ENCODE measurements at places on chromosomes 7 and 10.

- no peak for DNase-seq
These were observed 488 bp downstream of the MTERF1 start for GRCh38 chr7:91880016-91880412.

GRCh38 chr7:120413164-120413563, 140.2 kb downstream of the KCND2 start:
- no peak for DNase-seq

- no peak for DNase-seq
These were observed 91.4 kb downstream of the NPSR1 start for GRCh38 chr7:34749446-34749845.

DNA sequence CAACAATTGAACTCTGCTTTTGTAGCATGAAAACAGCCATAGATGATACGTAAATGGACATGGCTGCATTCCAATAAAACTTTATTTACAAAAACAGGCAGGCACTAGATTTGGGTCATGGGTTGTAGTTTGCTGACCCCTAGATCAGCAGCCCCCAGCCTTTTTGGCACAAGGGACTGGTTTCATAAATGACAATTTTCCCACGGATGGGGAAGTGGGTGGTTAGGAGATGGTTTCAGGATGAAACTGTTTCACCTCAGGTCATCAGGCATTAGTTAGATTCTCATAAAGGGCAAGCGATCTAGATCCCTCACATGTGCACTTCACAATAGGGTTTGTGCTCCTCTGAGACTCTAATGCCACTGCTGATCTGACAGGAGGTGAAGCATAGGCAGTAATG, 16.5 kb upstream of the ANK3 start:
- DNase-seq, result no peak

- DNase-seq, result no peak
These were observed 186.1 kb downstream of the ZNF365 start for GRCh38 chr10:62560201-62560819.

DNA sequence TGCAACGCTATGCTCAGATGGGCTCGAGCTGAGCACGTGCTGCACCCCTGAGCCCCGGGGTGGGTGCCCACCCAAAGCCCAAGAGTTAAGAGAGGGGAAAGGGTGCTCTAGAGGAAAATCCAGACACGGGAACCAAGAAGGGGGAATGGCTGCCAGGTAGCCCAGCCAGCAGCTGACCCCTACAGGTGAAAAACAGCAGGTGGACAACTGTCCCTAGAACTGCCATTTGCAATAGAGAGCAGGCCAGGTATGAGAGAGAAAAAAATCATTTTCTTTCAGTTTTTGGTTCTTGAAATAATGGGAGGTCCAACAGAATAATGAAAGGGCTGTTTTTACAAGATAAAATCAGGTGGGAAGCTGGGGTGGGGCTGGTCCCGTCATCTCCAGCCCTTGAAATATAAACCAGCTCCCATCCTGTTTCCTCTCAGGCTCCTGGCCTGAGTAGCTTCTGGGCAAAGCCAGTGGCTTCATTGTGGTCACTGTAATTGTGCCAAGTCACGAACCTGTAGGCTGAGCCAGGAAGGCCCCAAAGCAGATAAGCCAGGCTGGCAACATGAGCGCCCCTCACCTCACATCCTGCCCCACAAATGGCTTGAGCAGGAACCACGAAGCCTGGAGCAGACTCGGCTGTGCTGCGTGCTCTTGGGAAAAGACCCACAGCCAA, 257.8 kb downstream of the SNX10 start:
- no peak for DNase-seq

GRCh38 chr10:75283671-75284470, 48.1 kb upstream of the COMTD1 start:
- DNase-seq, result no peak

DNA sequence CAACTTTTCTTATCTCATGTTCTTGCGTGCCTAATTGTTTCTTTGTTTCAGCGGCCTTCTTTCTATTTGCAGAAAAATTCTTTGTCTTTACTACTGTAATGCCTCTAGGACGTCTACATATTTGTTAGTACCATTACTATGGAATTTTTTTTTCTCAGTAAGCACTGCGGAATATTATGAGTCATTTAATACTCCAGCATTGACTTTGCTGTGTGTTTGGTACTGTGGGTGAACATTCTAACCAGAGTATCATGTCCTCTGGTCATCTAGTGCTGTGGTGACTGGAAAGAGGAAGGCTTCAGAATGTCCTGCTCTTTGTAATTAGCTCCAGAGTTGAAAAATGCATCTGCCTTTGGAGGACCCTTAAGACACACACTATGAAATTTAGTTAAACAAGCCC, 58.5 kb upstream of the FERD3L start:
- no peak for DNase-seq

DNA sequence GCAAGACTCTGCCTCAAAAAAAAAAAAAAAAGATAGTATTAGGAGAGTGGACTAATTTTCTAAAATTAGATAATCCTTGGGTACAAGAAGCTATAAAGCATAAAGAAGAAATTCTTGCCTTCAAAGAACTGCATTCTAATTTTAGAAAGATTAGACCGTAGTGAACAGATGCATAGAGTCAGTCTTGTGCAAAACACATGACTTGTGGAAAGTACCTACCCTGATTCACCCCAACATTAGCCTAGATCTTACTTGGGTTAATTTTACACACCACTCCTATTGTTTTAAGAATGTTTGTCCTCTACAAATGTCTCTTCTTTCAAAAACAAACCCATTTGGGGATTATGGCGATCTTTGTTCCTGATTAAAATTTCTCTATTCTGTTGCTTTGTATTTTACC, 38.9 kb upstream of the SP8 start:
- no peak for DNase-seq

DNA sequence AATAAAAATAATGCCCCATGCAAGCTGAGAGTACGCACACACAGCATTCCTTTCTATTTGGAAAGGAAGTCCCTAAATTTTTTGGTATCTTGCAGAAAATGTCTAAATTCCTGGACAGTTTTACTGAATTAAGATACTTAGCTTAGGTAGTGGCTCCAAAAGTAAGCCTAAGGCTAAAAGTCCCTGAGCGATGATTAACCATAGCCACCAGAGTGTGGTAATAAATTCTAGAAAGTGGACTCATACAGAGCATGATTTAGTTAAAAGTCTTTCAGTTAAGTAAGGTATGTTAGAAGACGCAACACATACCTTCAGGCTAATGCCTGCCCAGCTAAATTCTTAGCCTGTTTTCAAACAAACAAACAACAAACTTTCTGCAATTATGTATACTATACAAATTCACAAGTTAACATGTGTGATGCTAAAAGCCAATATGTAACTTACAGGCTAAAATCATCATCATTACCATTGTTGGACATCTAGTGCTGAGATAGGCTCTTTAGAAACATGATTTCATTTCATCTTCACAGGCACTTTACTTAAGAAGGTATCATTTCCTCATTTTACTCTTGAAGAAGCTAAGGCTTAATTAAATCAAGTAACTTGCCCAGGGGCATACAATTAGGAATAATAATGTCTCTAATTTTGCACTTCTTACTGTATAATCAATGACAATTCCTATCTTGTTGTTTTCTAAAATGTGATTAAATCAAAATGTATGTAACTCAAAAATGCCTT, 261.4 kb upstream of the YAE1 start:
- no peak for DNase-seq

- DNase-seq, result no peak
These were observed 34.6 kb downstream of the OAT start for GRCh38 chr10:124384172-124384571.

- no peak for DNase-seq
These were observed 16.9 kb upstream of the ZFAND2A start for GRCh38 chr7:1176891-1177373.

DNA sequence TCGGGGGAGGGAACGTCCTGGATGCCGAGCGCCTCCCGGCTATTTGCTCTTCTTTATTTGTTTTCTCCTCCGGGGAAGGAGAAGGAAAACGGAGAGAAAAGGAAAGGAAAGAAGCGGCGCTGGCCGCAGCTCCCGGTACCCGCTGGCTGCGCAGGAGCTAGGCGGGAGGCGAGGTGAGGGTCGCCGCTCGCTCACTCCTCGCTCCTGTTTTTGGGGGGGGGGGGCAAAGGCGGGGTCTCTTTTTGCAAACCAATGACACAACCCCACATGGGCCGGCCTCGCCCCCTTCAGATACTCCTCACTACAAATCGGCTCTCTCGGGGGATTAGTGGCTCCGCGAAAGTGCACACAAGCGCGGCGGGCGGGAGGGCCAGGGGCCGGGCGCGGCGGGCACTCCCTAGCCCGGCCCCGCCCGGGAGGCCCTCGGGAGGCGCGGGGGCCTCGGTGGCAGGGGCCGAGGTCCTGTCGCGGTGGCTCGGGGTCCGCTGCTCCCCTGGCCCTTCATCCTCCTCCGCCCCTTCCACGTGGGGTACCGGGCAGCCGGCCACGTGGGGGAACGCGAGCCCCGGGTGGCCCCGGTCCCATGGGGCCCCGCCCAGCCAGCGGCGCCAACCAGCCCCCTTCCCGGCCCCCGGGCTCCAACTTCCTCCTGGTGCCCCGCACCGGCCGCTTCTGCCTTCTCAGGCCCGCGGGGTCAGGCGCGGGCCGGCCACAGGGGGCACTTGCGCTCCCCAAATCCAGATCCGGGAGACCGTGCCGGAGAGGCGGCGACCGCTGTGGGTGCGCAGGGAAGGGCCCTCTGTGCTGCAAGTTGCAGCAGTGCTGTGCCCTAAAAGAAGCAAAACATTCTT, 718 bp upstream of the CTBP2 start:
- DNase-seq, result peak; percentile 88

DNA sequence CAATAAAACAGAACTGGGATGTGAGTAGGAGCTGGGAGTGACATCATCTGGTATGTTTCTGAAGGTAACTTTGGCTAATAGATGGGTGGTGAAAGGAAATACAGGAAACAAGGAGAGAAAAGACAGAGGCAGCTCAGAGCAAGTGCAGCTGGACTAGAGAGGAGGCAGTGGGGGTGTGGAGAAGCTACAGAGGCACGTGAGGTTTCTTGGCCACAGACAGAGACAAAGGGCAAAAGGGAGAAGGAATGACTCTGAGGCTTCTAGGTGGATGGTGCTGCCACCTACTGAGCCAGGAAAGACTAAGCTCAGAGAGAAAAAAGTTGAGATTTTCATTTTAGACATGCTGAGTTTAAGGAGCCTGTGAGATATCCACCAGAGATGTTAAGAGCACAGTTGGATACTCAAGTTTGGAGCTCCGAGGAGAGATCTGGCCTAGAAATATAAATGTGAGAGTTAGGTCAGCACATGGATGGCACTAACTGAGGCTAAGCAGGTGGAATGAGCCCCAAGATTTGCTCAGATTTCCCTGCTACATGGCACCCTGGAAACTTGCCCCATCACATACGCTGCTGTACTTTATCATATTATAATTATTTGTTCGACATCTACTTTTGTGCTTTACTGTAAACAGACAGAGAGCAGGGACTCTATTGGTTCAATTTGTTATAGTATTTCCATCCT, 293.0 kb upstream of the IMMP2L start:
- DNase-seq, result no peak

DNA sequence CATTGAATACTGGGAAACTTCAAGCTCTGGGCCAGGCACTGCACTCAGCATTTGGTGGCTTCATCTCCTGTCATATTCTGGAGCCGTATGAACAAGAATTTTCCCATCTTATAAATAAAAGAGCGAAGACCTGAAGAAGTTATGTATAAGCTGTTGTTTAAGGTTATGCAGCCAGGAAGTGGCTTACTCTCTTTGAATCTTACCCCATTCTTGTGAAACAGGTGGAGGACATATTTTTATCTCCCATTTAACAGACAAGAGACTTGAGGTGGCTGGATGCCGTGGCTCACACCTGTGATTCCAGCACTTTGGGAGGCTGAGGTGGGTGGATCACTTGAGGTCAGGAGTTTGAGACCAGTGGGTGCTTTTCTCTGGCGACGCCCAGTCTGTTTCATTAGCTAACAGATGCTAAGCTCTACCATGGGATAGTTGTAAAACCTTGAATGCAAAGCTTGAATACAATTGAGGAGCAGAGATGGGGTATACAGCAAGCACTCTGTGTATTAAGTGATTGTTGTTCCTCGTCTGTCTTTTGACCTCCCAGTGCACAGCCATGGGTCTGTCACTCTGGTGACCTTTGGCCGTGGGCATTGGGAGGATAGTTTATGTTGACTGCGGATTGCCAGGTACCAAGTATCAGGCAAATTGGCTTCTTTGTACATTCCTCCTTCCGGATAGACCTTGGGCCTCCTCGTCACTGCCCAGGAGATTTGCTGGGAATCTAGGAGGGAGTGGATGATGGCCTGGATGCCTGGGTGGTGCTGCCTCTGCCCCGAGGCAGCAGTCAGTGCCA, 85.8 kb downstream of the GRK5 start:
- DNase-seq, result no peak

- DNase-seq, result no peak
These were observed 95.4 kb upstream of the INSIG1 start for GRCh38 chr7:155202106-155202871.

DNA sequence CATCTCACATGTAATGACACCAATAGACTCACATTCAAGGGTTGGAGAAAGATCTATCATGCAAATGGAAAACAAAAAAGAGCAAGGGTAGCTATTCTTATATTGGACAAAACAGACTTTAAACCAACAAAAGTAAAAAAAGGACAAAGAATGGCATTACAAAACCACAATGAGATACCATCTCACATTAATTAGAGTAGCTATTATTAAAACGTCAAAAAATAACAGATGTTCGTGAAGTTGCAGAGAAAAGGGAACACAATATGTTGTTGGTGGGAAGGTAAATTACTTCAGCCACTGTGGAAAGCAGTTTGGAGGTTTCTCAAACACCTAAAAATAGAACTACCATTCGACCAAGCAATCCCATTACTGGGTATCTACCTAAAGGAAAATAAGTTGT, 197.0 kb downstream of the SNX13 start:
- DNase-seq, result no peak

GRCh38 chr10:114538181-114538906, 119.7 kb downstream of the ABLIM1 start:
- DNase-seq, result no peak

GRCh38 chr7:34311591-34311990, 346.4 kb upstream of the NPSR1 start:
- no peak for DNase-seq

GRCh38 chr7:137768366-137768765, 78.4 kb downstream of the DGKI start:
- DNase-seq, result no peak

GRCh38 chr10:34826221-34826620, 11.1 kb upstream of the PARD3 start:
- DNase-seq, result no peak

- no peak for DNase-seq
These were observed 30.6 kb downstream of the CISD1 start for GRCh38 chr10:58299580-58299979.

DNA sequence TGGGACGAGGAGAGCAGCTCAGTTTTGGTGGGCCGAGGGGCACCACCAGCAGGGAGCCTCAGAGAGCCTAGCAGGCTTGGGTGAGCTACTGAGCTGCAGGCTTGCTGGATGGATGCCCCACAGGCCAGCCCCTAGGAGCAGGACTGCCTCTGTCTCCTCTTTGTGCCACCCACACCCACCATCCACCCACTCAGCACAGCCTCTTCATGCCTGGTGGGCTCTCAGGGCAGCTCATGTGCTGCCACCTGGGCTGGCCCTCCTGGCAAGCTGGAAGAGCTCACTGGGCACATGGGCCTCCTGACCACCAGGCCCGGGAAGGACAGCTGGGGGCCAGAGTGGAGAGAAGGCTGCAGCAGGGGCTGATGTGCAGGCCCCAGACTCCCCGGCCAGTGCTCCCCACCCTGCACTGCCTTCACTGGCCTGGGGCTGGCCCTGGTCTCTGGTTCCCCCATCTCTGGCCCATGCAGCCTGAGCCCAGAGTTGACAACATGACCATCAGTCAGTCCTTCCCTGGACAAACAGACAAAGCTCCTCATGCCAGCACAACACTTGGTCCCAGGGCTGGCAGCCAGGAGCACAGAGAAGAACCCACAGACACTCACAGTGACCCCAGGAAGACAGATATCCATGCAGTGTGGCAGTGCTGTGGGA, 8.2 kb downstream of the RASGEF1A start:
- peak; percentile 61 for DNase-seq
